ENCODE measurements at places on chromosomes 3 and 15.

GRCh38 chr3:81744366-81744765 is 17.1 kb downstream of the GBE1 start:
- DNase-seq: no peak

- DNase-seq: no peak
Observed at GRCh38 chr3:5489536-5489935, 302.0 kb downstream of the EDEM1 start.

GRCh38 chr3:152458376-152459117 is 189.8 kb downstream of the MBNL1 start:
- DNase-seq: no peak

- no peak for DNase-seq
Observed at GRCh38 chr15:45347989-45348388, 30.4 kb downstream of the GATM start.

- DNase-seq: no peak
Observed at GRCh38 chr3:123712077-123712860, 127.4 kb upstream of the HACD2 start.

GRCh38 chr3:194032828-194033435 is 103.0 kb upstream of the HES1 start:
- no peak for DNase-seq

DNA sequence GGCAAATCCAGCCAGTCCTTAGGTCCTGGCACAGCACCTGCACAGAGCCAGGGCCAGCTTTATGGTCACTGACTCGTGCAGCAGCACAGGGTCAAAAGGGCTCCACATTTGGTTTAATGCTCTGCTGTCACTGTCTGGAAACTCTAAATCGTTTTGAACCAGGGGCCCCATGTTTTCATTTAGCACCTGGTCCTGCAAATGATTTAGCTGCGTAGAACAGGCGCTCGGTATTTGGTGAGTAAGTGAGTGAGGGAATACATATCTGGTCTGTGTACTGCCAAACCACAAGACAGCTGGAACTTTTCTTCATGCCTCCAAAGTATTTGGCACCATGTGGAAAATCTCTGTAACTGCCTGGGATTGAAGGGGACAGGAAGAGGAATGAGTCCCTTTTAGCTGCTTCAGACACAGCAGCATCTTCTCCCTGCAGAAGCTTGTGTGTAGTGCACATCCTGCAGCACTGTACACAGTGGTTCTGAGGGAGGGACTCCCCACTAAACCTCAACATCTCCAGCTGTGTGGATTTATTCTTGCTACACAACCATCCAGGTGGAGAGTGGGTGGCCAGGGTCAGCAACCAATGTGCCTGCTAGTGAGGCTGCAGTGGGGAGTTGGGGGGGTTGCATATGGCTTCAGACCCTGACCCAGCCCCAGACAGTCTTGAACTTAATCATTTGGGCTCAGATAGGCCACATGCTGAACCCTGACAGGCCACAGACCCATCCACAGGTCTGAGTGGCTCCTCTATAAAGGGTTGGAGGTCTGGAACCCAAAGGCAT is 1.1 kb downstream of the SH2D7 start:
- DNase-seq: no peak

- DNase-seq: no peak
Observed at GRCh38 chr15:90062023-90062442, 40.2 kb downstream of the IDH2 start.

DNA sequence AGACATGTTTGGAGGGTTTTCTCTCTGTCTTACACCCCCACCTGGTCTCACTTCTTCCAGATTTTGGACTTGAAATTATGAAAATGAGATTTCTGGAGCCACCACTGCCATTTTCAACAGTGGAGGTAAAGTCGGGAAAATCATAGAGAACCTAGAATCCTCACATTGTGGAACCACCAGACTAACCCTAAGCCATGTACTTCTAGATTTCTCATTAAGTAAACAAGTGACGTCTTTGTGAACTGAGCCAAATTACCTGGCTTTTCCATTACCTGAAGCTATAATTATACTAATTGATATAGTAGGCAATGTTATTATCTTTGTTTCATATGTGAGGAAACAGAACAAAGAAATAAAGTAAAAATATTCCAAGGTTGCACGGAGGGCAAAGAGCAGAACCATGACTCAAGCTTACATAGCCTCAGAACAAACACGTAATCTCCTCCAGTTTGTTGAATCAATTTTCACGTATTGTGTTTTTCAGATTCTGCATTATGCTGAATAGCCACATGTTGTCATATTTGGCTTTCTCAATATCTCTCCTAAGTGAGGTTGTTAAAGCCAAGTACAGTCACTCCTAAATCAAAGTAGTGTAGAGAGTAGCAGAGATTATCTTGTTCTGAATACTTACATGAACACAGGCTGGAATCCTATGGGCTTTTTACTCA is 101.3 kb upstream of the CMC1 start:
- no peak for DNase-seq

GRCh38 chr15:81514725-81515124 is 140.7 kb upstream of the TMC3 start:
- no peak for DNase-seq
